ENCODE measurements at places on chromosomes 6 and 20.

DNA sequence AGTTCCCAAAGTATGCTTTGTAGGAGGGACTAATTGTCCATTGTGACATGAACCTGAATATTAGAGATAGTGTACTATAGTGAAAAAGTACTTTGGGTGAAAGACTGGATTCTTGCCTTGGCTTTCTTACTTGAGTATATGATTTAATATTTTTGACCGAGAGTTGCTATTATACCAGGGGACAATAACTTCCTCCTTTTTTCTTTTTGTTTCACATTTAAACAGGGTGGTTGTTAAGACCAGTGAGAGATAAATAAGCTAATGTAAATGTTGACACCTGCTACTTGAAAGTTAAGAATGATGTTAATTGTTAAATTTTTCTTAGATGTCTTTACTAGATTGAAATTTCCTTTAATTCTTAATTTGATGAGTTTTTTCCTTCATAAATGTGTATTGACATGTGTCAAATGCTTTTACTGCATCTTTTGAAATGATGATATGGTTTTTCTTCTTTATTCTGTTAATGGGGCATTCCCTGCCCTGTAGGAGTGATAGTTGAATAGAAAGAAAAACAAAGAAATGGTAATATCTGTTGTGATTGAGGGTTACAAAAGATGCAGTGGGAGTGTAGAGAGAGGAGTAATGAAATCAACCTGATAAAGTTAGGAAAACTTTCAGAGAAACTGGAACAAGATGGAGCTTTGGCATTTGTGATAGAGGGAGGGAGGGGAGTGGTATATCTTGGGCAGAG lies 48.4 kb downstream of the ZFAND3 start:
- no peak overlapping the region for H3K4me3 ChIP-seq
- no peaks in the 10 kb centered on the region for H3K27me3 ChIP-seq
- no peak for DNase-seq
- H3K27ac ChIP-seq = no peak overlapping the region

- DNase-seq = no peak
- no peaks in the 10 kb centered on the region for H3K4me1 ChIP-seq
- H3K4me3 ChIP-seq = no peak overlapping the region
- no peak overlapping the region for H3K27ac ChIP-seq
Observed at GRCh38 chr6:67252663-67253062, 1382.4 kb upstream of the ADGRB3 start.

DNA sequence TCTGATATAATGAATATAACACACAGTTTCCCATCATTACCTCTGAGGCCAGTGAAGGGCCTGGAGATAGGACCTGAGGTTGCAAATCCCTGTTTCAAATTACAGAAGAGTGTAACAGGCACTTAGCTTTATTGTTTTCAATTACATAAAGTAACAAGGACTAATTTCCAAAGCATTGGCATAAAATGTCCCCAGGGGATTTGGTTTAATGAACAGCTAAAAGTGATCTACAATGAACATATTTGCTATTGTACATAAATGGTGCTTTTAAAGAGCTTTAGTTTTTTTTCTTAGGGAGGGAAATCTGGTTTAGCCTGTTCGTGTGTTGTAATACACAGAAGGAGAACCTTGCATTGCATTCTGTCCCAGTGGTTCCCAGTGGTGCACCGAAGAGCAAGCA lies 54.4 kb downstream of the HMGN3 start:
- H3K36me3 ChIP-seq = no peaks in the 10 kb centered on the region
- no peak for DNase-seq
- no peaks in the 10 kb centered on the region for H3K4me1 ChIP-seq
- H3K4me3 ChIP-seq = no peak overlapping the region
- no peak overlapping the region for H3K27ac ChIP-seq

- no peak overlapping the region for H3K27ac ChIP-seq
- no peak for DNase-seq
- no peaks in the 10 kb centered on the region for H3K36me3 ChIP-seq
Observed at GRCh38 chr6:108083349-108083748, 8.8 kb upstream of the OSTM1 start.

DNA sequence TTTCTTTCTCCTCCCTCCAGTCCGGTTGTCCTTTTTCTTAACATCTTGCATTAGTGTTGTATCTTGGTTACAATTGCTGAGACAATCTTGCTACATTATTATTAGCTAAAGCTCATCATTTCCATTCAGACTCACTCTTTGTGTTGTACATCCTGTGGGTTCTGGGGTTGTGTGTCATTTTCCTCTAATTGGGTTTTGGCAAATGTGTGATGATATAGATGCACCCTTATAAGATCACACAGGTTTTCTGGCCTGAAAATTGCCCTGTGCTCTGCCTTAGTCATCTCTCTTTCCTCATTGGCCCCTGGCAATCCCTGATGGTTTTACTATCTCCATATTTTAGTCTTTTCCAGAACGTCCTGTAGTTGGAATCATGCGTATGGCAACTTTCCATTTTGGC lies 60.1 kb downstream of the PPP1R14C start:
- no peaks in the 10 kb centered on the region for H3K27me3 ChIP-seq
- H3K27ac ChIP-seq = no peak overlapping the region
- H3K4me1 ChIP-seq = no peaks in the 10 kb centered on the region

GRCh38 chr6:126541806-126542491 lies 202.0 kb downstream of the CENPW start:
- no peak for DNase-seq
- peaks cover 4% of the 10 kb centered on the region for H3K27me3 ChIP-seq
- H3K36me3 ChIP-seq = no peaks in the 10 kb centered on the region
- H3K27ac ChIP-seq = no peak overlapping the region
- no peak overlapping the region for H3K4me3 ChIP-seq

GRCh38 chr6:146361128-146361924 lies 182.3 kb upstream of the RAB32 start:
- no peak overlapping the region for H3K27ac ChIP-seq
- no peaks in the 10 kb centered on the region for H3K27me3 ChIP-seq
- H3K4me1 ChIP-seq = no peaks in the 10 kb centered on the region
- no peak overlapping the region for H3K4me3 ChIP-seq
- no peaks in the 10 kb centered on the region for H3K36me3 ChIP-seq

GRCh38 chr6:80769106-80769505 lies 662.6 kb downstream of the BCKDHB start:
- no peak for DNase-seq
- H3K36me3 ChIP-seq = no peaks in the 10 kb centered on the region
- H3K27ac ChIP-seq = no peak overlapping the region
- H3K4me3 ChIP-seq = no peak overlapping the region
- H3K4me1 ChIP-seq = no peaks in the 10 kb centered on the region

DNA sequence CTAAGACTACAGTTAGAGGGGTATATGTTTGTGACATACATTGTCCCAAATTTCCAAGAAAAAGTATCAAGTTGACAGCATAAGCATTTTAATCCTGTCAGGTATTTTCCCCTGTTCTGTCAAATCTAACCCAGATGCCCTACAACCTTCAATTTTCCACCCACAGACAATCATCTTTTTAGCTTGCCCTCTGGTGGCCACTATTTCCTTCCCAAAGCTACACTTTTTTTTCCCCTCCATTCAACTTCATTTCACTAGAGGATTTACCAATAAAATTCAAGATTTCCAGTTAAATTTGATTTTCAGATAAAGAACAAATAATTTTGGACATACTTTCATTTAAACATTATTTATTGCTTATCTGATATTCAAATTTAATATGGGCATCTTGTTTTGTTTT lies 286.6 kb downstream of the TENT5A start:
- no peak for DNase-seq
- no peaks in the 10 kb centered on the region for H3K36me3 ChIP-seq
- no peaks in the 10 kb centered on the region for H3K4me1 ChIP-seq
- no peak overlapping the region for H3K4me3 ChIP-seq

DNA sequence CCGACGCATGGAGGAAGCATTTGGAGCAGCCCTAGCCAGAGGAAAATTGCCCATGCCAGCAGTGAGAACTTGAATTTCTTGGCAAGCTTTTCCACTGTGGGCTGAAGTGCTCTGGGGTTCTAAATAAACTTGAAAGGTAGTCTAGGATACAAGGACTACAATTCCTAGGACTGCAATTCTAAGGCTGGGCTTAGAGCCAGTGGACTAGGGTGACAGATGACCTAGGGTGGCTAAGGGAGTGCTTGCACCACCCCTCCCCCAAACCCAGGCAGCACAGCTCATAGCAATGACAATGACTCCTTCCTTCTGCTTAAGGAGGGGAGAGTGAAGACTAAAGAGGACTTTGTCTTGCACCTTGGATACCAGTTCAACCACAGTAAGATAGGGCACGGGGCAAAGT lies 122.3 kb downstream of the THBS2 start:
- no peaks in the 10 kb centered on the region for H3K4me1 ChIP-seq
- H3K27me3 ChIP-seq = no peaks in the 10 kb centered on the region
- no peaks in the 10 kb centered on the region for H3K36me3 ChIP-seq
- H3K27ac ChIP-seq = no peak overlapping the region
- H3K4me3 ChIP-seq = no peak overlapping the region
- no peak for DNase-seq

- no peaks in the 10 kb centered on the region for H3K4me1 ChIP-seq
- no peak overlapping the region for H3K27ac ChIP-seq
- H3K27me3 ChIP-seq = no peaks in the 10 kb centered on the region
Observed at GRCh38 chr6:65627015-65627414, 80.0 kb downstream of the EYS start.

GRCh38 chr6:74057326-74057725 lies 361.3 kb downstream of the CD109 start:
- H3K27me3 ChIP-seq = no peaks in the 10 kb centered on the region
- no peak overlapping the region for H3K27ac ChIP-seq
- no peak for DNase-seq
- no peak overlapping the region for H3K4me3 ChIP-seq
- no peaks in the 10 kb centered on the region for H3K36me3 ChIP-seq
- no peaks in the 10 kb centered on the region for H3K4me1 ChIP-seq

DNA sequence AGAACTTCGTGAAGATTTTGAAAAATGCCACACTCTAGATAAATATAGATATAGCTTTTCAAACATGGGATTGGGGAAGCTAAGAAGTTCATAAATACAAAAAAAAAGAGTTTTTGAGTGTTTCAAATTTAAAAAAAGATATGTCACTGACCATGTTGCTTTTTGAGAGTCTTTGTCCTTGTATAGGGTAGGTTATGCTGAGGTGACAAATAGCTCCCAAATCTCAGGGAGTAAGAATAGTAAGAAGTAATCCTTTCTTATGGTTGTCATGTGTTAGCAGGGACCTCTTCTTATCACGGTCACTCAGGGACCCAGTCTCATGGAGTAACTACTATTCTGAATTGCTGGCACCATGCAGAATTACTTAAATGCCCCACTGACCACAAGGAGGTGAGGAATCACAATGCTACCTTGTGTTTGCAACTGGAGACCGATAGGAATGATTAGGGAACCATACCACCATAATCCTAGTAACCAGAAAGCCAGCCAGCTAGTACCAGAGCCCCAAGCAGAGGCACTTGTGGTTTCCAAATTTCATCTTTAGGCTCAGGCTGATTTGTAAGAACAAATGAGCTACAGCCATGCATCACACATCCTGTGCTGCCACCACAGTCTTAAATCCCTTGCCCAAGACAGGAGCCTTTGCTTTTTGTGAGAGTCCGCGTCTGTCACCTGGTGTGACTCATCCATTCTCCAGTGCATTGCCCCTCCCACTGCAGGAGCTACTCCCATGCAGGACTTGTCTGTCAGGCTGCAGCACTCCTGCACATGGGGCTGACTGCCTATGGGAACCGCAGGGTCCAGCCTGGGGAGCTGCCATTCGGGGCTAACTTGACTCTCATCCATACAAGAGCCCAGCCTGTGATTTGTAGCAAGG lies 42.4 kb upstream of the ADGRF4 start:
- H3K27ac ChIP-seq = no peak overlapping the region
- no peak overlapping the region for H3K4me3 ChIP-seq
- no peaks in the 10 kb centered on the region for H3K4me1 ChIP-seq
- no peak for DNase-seq
- no peaks in the 10 kb centered on the region for H3K27me3 ChIP-seq

- no peaks in the 10 kb centered on the region for H3K36me3 ChIP-seq
- H3K27me3 ChIP-seq = no peaks in the 10 kb centered on the region
- DNase-seq = no peak
- H3K4me3 ChIP-seq = no peak overlapping the region
Observed at GRCh38 chr6:67285770-67286495, 1349.1 kb upstream of the ADGRB3 start.

DNA sequence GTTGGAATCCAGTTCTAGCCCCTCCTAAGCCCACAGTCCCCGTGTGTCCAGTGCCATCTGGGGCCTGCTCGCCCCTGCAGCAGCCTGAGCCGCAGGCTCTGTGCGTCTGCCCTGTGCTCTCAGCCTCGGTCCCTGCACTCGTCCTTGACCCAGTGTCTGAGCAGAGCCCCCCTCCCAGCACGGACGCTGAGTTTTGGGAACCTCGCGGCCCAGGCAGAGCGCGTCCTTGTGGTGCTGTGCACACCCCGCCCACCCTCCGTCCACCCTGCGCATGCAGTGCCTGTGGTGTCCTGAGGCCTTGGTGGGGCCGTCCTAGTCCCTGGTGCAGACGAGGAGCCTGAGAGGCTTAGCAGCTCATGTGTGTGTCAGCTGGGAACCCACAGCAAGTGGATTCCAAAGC lies 31.6 kb downstream of the OSBPL2 start:
- no peaks in the 10 kb centered on the region for H3K27me3 ChIP-seq
- no peak for DNase-seq
- peaks cover 41% of the 10 kb centered on the region for H3K36me3 ChIP-seq
- no peaks in the 10 kb centered on the region for H3K4me1 ChIP-seq

DNA sequence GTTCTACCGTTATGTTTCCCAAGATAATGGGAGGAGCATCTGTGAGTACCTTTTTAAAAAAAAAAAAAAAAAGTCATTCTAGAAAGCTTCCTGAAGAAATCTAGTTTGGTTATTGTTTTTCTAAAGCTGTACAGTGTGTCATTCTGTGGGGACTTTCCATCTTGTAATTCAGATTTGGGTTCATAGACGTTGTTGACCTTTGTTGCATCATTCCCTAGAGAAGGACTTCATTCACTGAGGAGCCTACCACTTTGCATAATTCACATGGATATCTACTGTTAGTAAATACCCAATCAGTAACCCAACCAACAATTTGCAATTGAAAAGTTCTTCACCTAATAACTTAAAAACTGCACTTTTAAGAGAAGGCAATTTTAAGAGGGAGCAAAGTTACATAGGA lies 60.1 kb downstream of the RPP40 start:
- H3K4me3 ChIP-seq = no peak overlapping the region
- no peak overlapping the region for H3K27ac ChIP-seq
- no peak for DNase-seq
- H3K4me1 ChIP-seq = no peaks in the 10 kb centered on the region
- no peaks in the 10 kb centered on the region for H3K27me3 ChIP-seq

- no peak overlapping the region for H3K4me3 ChIP-seq
- H3K27ac ChIP-seq = no peak overlapping the region
- H3K4me1 ChIP-seq = no peaks in the 10 kb centered on the region
- no peaks in the 10 kb centered on the region for H3K36me3 ChIP-seq
- peaks cover 2% of the 10 kb centered on the region for H3K27me3 ChIP-seq
- DNase-seq = no peak
Observed at GRCh38 chr20:39155971-39156370, 193.8 kb downstream of the DHX35 start.
